ENCODE measurements at places on chromosomes 1 and 21.

- DNase-seq: no peak
These were observed 4.4 kb downstream of the DNAJC16 start for GRCh38 chr1:15531003-15531402.

DNA sequence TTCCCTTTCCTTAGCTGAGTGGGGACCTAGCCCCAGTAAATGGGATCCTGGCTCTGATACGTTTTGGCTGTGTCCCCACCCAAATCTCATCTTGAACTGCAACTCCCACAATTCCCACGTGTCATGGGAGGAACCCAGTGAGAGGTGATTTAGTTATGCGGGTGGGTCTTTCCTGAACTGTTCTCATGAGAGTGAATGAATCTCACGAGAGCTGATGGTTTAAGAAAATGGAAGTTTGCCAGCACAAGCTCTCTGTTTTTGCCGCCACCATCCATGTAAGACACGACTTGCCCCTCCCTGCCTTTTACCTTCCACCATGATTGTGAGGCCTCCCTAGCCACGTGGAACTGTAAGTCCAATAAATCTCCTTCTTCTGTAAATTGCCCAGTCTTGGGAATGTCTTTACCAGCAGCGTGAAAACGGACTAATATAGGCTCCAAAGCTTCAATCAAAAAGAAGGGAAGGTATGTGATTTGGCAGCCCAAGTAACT, 29.9 kb upstream of the POU2F1 start:
- DNase-seq: no peak

DNA sequence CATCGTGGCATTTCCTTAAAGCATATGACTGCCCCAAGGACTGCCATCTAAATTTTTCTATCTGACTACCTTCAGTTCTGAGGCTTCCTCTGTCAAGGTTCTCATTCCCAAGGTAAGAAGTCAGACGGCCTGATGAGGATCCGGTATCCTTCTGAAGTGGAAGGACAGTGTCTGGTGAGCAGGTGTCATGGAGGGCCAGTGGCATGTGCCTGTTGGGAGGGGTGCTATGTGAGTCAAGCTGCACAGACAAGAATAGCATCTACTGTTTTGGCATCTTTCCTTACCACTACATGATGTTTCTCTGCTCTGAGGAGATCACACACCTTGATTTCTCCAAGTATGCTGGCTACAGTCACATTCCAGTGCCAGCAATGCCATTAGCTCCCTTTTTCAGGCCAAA, 99.6 kb upstream of the RGS1 start:
- DNase-seq: no peak

DNA sequence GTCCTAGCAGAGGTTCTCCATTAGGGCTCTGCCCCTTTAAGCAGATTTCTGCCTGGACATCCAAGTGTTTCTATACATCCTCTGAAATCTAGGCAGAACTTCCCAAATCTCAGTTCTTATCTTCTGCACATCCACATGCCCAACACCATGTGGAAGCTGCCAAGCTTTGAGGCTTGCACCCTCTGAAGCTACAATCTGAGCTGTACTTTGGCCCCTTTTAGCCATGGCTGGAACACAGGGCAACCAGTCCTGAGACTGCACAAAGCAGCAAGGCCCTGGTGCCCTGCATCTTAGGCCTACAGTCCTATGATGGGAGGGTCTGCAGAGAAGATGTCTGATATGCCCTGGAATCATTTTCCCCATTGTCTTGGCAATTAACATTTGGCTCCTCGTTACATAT, 8.0 kb downstream of the HAO2 start:
- no peak for DNase-seq

- DNase-seq: no peak
These were observed 195.7 kb downstream of the DYRK1A start for GRCh38 chr21:37561941-37562919.

DNA sequence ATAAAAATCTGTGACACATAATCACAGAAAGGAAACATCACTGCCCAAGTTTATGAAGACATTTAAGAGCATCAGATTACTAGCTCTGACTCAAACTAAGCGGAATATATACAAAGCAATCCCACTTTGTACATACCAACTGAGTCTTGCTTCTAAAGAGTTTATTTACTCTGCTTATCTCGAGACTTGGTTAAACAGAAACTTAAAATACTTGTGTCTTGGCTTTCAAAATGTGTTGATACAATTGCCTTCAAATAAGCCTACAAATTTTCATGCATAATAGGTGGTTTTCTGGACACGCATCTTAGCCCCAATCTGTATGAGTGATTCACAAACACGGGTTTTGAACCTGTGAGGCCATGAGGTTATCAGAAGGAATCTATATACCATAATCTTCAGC, 21.0 kb downstream of the CD160 start:
- DNase-seq: peak; percentile 93

GRCh38 chr1:38991638-38992411, 749 bp downstream of the AKIRIN1 start:
- DNase-seq: peak; percentile 39

DNA sequence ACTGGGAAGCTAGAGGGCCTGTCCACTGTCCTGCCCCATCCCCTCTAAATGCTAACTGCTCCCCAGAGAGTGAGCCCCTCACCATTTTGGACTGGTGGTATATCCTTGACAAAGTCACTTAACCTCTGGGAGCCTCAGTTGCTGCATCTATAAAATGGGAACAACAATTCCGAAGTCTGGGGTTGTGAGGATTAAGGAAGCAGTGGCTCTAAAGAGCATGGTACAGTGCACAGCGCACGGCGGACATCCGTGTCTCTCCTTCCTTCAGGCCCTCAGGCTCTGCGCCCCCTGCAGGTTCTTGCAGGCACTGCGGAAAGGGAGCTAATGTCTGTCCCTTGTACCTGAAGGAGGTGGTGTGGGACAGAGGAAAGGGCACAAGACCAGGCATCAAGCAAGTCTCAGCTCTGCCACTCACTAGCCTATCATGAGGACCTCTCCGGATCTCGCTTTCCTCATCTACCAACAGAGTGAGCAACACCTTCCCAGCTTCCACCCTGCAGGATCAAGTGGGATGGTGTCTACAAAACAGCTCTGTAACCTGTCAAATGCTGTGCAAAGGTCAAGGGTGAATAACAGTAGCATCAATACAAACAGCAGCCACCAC, 20.1 kb downstream of the ECE1 start:
- peak; percentile 40 for DNase-seq

GRCh38 chr1:168443356-168443755, 100.4 kb downstream of the XCL2 start:
- DNase-seq: no peak

DNA sequence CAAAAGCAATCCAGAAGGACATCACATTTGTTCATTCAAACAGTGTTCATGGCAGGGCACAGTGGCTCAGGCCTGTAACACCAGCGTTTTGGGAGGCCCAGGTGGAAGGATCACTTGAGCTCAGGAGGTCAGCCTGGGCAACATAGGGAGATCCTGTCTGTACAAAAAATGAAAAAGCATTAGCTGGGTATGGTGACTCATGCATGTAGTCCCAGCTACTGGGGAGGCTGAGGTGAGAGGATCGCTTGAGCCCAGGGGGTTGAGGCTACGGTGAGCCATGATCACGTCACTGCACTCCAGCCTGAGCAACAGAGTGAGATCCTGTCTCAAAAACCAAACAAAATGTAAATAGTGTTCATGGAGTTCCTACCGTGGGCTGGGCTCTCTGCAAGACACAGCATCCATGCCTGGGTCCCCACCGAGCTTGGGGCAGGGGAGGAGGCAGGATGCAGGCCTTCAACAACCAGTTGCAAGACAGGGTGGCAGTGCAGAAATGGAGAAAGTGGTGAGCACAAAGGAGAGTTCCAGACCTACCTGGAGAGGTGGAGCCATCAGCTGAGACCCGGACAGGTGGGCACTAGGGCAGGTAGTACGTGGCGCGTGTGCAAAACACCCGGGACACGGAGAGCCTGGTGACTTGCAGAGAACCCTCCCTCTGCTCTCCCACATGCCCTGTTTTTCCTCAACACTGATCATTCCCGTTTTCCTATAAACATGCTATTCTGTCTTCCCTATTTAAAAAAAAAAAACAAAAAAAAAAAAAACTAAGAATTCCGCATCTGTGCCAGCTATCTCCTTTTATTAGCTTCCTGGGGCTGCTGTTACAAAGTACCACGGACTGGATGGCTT, 138.9 kb downstream of the TOMM20 start:
- no peak for DNase-seq

GRCh38 chr1:87061742-87062156, 147.3 kb downstream of the HS2ST1 start:
- DNase-seq: peak; percentile 69

DNA sequence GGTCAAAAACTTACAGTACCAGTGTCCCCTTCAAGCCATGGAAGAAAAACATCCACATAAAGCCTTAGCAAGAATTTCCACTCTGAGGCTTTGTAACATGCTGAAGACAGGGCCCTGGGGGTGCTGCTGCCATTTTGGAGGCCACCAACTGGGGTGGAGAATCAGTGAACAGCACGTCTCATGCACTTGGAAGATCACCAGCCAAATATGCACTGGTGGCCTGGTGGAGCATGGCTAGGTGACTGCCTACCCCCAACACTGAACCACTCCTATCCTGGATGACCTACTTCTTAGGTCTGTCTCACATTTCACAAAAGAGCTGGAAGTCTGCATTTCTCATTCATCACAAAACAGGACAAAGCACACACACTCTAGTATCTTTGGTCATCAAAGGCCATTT, 126.4 kb downstream of the COL24A1 start:
- DNase-seq: no peak

DNA sequence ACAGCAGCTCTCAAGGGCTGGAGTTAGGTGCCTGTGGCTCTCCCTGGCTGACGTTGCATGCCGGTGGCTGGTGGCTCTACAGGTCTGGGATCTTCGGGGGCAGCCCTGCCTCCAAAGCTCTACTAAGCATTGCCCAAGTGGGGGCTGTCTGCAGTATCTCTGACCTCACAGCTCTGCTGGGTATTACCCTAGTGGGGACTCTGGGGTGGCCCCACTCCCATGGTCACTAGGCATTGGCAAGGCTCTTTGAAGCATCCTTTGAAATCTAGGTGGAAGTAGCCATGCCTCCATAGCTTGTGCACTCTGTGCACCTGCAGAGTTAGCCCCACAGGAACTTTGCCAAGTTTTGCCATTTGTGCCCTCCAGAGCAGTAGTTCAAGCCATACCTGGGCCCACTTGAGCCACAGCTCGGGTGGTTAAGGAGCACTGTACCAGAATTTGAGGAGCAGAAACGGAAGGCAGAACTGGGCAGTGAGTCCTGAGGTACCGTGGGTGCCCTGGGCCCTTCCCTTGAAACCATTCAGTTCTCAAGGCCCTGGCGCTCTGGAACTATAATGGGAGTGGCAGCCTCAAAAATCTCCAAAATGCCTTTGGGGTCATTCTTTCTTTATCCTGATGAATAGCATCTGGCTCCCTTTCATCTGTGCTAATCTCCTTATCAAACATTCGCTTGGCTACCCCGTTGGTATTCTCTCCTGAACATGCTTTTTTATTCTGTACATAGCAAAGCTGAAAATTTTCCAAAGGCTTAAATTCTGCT, 15.4 kb downstream of the GJA4 start:
- no peak for DNase-seq
